ENCODE measurements at places on chromosomes 12 and 14. TPM values are rescaled to one million over a fixed set of nuclear protein-coding genes. Genes with fewer than 3 reads are reported as not detected.

- no peak for DNase-seq
Measured at GRCh38 chr12:46300910-46301309, 32.1 kb upstream of the SLC38A1 start.

- DNase-seq = no peak
Measured at GRCh38 chr12:11437966-11438365, 42.6 kb upstream of the PRB2 start.

- no peak for DNase-seq
Measured at GRCh38 chr14:92560106-92560865, 46.7 kb downstream of the RIN3 start.

- DNase-seq = no peak
Measured at GRCh38 chr12:1013618-1014489, 22.8 kb downstream of the ERC1 start.

- no peak for DNase-seq
Measured at GRCh38 chr14:24679248-24679961, 45.4 kb upstream of the GZMB start.

DNA sequence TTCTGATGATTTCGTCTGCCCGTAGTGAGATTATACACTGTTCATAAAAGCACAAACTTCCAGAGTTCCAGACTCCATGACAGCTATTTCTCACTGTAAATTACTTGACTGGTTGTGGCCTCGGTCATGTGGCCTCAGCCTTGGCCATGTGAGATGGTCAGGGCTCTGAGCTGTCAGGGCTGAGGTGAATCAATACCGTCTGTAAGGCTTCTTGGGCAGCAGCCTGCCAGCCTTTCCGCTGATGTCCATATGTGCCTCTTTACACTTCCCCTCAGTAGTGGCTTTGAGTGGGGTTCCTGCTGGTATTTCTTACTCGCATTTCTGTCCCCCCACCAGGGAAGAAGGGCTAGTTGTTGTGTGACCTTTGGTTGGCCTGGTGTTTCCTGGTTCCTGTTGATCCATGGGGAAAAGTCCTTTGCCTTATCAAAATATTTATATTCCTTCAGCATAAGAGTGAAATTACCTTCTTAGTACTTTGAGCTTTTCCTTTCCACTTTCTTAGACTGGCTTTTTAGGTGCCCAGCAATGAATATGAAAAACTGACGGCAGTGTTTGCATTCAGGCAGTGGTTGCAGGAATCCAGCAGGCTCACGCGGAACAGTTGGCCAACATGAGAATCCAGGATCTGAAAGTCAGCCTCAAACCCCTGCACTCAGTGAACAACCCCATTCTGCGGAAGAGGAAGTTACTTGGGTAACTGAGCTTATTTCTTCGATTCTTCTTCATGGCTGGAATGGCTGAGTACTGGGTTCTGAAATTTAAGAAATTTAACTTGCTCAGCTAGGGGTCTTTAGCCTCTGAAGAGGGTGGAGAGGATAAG is 46.1 kb downstream of the MAPKAPK5 start:
- DNase-seq = no peak

GRCh38 chr12:76346798-76347420 is 1.3 kb downstream of the BBS10 start:
- DNase-seq = no peak

DNA sequence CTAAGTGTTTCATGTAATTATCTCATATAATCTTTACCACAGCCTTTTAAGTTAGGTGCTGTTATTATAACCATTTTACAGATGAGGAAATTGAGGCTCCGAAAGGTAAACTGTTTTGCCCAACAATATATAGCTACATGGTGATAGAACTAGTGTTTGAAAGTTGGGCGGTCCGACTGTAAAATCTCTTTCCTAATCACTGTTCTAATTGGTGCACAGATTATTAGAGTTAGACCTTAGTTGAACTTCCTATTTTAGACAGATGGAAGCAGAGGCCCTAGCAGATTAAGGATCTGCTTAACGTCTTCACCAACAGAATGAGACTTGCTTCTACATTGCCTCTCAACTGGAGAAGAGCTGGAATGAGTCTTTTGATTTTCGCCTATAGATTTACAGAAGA is 30.0 kb upstream of the DUSP6 start:
- no peak for DNase-seq

DNA sequence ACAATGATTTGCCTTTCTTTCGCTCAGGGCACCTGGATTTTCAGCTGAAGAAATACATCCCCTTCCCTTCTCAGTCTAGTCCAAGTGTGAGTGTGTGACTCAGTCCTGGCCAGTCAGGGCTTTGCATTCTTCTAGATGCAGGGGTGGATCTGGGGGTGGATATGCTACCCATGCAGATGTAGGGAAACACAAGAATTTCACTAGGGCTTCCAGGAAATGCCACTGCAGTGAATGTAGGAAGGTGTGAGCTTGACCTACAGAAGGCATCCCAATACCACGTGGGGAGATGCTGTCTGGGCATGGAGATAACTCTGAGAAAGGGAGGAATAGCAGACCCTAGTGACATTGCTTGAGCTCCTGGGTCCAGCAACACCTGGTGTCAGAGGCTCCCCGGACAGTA is 404.2 kb downstream of the GLT1D1 start:
- DNase-seq = no peak

DNA sequence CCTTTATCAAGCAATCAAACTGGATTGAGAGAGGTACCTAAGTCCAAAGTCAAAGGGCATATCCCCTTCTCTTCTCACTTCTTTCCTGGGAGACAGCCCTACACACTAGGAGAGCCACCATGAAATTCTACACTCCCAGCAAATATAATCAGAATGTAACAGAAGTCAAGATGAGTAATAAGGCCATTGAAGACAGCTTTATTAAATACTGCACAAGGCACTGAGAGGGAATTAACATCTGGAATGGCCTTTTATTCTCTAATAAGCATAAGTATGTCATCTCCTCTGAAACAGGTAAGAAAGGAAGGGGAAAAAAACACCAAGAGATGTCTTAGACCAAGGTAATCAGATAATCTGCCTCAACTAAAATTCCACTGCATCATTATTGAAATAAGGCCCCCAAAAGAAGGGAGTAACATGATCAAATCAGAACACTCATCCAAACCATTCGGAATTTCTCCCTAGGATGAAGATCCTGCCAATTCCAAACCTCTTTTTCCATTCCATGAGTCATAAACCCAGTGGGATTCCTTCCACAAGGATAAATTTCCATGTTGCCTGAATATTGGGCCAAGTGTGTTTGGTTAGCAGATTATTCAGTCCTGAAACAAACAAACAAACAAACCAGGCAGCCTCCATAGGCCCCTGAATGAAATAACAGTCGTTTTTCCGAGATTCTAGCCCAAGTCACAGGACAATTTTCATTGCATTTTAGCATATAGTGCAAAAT is 19.9 kb downstream of the SLC35F4 start:
- DNase-seq = no peak

The GUCY2C gene
- polyA plus RNA-seq = 0.32 TPM

The RHOJ gene
- 19.5 TPM for polyA plus RNA-seq

The FSCB gene
- not detected for polyA plus RNA-seq

The DLST gene
- polyA plus RNA-seq = 120 TPM

The HOXC4 gene
- 53.0 TPM for polyA plus RNA-seq

The EIF5 gene
- 247 TPM for polyA plus RNA-seq

The TCL1A gene
- 2.5 TPM for polyA plus RNA-seq

The DAO gene
- 0.33 TPM for polyA plus RNA-seq

The MANSC4 gene
- 0.26 TPM for polyA plus RNA-seq
